Astrocyte of the cerebellum (primary cell): ENCODE measurements at places on chromosomes 1 and 21.

- no peak for DNase-seq
Observed at GRCh38 chr1:228983231-228983660, 248.0 kb downstream of the RHOU start.

DNA sequence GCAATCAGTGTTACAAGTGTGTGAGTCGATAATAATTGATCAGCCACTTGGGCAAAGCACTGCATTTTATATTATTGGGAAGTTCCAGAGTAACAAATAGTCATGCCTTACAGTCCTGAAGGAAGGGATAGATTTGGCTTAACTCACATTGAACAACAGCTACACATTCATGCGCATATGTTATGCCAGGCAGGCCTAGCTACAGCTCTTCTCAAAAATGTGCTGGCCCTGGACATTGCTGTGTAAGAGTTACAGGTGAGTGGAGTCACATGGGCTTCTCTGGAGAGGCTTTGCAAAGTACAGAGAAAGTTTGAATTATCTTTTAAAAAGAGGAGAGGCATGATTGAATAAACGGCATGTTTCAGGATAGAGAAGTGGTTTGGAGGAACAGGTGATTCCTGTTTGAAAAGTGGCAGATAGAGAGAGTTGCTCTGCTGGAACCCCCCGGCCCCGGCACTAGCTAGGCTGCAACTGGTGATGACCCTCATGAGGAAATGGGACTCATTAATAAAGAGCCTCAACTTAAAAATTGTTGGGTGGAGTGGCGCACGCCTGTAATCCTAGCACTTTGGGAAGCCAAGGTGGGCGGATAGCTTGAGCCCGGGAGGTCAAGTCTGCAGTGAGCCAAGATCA is 200.6 kb downstream of the CRB1 start:
- DNase-seq, result no peak

GRCh38 chr1:21736876-21737275 is 46.1 kb downstream of the USP48 start:
- DNase-seq, result no peak

DNA sequence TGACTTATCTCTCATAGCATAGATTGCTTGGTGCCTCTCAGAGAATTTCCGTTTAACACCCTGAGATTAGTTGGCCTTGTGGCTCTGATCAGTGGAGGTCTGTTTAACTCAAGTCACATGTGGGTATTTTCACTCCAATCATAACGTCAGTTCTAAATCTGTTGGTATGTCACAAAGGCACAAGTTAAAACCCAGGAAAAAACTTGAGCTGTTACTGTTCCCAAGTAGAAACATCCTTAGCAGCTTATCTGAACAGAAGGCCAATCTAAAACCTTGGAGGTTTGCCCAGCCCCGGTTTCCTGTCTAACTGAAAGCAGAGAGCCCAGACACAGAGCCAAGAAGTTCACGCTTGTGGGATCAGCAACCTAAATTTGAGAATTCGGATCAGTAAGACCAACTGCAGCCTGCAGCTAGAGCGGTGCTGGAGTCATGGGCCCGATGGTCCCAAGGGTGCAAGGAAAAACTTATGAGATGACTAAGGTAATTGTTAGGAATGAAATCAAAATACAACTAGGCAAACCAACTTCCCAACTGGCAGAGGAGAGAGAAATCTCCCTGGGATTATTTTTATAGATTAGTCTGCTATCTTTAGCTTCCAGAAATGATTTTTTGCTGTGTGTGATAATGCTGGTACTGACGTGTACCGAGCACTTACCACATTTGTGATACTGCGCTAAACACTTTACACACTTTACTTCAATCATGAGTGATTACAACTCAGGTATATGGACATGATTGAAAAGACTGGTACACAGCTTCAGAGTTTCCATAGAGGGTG is 90.2 kb upstream of the C1orf21 start:
- DNase-seq, result peak; percentile 83

DNA sequence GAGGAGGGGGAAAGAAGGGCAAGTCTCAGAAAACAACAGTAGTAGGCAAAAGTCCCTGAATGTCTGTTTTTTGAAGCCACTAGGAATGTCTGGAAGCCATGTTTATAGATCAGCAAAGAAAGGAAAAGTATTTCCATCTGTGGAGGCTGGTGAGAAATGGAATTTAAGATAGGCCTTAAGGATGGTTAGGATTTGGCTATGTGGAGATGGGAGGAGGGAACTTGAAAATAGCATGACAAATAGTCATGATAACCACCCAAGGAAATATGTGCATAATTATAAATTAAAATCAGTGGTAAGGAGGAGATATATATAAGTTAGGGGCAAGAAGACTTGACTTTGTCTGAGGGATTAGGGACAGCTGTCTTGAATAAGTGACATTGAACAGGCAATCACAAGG is 33.8 kb upstream of the FGGY start:
- DNase-seq, result no peak

DNA sequence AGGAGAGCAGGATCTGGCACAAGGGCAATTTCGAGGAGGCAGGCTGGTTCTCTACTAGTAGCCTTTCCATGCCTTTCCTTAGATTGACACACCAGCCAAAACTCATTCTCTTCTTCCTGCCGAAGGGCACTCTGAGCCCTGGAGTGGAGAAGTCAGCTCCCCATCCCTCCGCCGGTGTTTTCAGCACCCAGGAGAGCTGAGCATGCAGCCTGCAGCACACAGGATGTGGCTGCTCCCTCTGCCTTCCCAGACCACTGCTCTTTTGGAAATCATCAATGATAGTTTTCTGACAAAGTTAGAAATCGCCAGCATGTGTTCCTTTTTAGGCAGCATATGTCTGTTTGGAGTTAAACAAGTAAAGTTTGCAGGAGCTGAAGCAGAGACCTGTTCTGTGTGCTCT is 11.7 kb downstream of the RNU5D-1 start:
- no peak for DNase-seq

GRCh38 chr1:225896937-225897549 is 8.1 kb upstream of the LEFTY1 start:
- no peak for DNase-seq

DNA sequence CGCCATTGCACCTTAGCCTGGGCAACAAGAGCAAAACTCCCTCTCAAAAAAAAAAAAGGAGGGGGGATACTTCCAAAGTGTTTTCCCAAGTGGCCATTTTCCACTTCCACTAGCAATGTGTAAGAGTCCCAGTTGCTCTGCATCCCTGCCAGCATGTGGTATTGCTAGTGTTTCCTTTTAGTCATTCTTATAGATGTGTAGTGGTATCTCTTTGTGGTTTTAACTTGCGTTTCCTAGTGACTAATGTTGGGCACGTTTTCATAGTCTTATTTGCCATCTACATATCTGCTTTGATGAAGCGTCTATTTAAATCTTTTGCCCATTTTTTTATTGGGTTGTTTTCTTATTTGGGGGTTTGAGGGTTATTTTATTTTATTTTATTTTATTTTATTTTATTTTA is 31.1 kb downstream of the INAVA start:
- peak; percentile 5 for DNase-seq

DNA sequence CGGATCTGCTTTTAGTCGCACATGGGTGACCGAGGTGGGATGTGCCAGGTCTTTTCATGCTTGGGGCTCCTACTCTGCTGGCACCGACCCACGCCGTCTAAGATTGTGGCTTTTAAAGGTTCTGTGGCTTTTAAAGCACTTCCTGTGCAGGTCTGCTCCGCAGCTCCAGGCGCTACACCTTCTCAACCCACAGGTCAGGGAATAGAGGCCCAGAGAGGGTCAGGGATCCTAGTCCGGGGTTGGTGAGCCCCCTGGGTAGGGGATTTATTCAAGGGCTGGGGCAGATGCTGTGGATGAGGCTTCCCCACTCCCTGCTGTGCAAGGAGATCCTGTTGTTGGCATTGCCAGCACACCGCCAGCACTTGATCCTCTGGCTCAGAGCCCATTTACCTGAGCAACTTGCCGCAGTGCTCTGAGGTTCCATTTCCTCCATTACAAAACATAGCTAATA is 212.8 kb upstream of the RAB4A start:
- DNase-seq, result no peak

DNA sequence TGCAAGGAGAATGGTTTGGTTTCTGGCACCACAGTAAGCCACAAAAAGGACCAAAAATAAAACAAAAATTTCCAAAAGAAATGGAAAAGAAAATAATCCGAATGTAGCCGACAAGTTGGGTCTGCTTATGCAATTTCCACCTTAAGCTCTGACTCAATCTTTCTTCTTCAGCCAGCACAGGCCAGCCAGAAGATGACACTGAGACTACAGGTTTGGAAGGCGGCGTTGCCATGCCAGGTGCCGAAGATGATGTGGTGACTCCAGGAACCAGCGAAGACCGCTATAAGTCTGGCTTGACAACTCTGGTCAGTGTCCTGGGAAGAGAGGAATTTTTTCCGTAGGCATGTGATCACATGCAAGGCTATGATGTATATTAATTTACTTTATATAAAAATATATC is 23.4 kb downstream of the PDPN start:
- DNase-seq, result no peak

- no peak for DNase-seq
Observed at GRCh38 chr1:45622524-45623394, 1.1 kb downstream of the CCDC17 start.

DNA sequence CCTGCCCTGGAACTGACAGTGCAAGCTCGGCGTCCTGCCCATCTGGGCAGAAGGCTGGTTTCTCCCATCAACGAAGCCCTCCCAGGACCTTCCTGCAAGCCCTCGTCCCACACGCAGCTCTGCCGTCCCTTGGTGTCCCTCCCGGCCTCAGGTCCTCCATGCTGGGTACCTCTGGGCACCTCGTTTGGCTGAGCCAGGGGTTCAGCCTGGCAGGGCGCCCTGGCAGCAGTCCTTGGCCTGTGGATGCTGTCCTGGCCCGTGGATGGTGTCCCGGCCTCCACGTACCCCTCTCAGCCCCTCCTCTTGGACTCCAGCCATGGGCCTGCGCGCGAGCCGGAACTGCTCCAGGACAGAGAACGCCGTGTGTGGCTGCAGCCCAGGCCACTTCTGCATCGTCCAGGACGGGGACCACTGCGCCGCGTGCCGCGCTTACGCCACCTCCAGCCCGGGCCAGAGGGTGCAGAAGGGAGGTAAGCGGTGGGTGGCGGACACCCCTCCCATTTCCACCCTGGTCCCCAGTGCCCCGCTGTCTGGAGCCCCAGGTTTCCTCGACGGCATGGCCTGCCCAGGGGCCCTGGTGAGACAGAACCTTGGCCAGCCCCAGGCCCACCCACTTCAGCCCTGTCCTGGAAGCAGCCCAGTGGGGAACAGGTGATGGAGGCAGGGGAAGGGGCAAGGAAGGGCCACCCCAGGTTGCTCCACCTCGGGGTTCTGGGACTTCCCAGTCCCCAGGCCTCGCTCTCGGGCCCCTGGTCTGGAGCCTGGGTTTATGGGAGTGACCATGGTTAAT is 3.5 kb downstream of the TNFRSF14 start:
- DNase-seq, result no peak

- DNase-seq, result no peak
Observed at GRCh38 chr1:241963722-241964121, 6.2 kb downstream of the BECN2 start.

- no peak for DNase-seq
Observed at GRCh38 chr1:173175514-173176145, 31.5 kb downstream of the TNFSF4 start.

- DNase-seq, result no peak
Observed at GRCh38 chr1:165525708-165526107, 18.1 kb upstream of the LRRC52 start.

GRCh38 chr1:55204997-55205396 is 10.2 kb downstream of the USP24 start:
- DNase-seq, result no peak

GRCh38 chr1:98929437-98929836 is 75.2 kb downstream of the PLPPR5 start:
- DNase-seq, result no peak

DNA sequence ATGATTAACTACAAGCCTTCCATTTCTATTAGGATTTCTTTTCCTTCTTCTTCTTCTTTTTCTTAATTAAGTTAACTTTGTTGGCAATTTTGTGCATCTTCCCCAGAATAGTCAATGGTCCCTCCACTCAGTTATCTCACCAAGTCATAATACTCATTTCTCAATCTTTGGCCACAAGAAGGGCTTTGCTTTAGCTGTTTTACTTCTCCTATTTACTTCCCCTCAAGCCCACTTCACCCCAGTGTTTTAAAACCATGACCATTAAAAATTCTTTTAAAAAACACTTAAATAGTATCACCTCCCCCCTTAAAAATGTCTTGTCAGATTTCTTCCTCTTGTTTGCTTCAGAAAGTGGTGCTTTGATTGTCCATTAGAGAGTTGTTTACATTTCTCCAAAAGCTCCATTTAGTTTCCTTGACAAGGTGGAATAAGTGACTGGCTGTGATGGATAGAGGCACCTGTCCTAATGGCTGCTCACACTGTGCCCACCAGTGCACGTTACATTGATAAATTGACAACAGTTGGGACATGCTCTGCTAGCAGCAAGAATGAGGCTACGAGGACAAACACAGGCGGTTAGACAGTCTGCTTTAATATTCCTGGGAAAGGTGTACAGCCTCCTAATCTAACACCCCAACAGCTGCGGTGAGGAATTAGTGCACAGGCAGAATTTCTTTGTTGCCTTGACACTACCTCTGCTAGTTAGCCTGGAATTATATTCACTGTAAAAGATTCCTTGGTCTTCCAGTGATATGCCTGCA is 354.7 kb downstream of the LMO4 start:
- no peak for DNase-seq

DNA sequence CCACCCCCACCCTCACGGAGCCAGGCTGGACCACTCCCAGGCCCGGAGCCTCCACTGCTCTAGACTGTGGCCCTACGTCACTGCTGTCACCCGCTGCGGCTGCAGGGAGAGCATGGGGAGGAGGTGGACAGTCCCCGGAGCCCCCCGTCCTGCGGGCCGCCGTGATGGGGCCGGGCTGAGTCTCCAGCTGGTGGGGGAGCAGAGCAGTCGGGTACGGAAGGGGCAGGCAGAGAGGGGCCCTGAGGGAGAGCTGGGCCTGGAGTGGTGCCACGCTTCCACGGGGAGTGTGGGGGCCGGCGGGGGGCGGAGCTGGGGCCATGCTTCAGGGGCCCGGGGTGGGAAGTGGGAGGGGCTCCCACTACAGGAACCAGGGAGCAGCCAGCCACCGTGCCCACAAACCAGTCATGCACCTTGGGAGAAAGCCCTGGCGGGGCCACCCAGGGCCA is 98.9 kb upstream of the KCNK1 start:
- DNase-seq, result no peak

GRCh38 chr1:8396786-8397406 is 79.0 kb downstream of the SLC45A1 start:
- peak; percentile 74 for DNase-seq

GRCh38 chr21:37868446-37869295 is 47.6 kb downstream of the KCNJ6 start:
- DNase-seq, result no peak
